ENCODE measurements at places on chromosomes 1 and 21. TPM values are rescaled to one million over a fixed set of nuclear protein-coding genes. Genes with fewer than 3 reads are reported as not detected.

DNA sequence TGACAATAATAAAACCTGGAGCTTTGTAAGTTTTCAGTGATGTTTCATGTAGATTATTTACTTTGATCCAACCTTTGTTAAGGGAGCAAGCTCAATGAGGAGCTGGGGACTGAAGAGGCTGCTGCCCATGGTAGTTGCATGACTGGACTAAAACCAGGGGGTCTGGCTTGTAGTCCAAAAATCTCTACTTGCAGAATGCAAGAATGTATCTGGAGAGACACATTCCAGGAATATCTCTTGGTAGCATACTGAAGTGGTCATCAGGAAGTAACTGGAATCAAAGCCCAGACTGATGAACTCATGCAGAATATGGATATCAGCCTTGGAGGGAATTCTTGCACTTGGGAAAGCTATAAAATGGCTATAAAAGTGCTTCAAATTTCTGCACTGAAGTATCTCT lies 5.8 kb upstream of the KIAA0040 start:
- no peak for DNase-seq

- DNase-seq, result no peak
These were observed 240.5 kb upstream of the SNX7 start for GRCh38 chr1:98421085-98421435.

GRCh38 chr1:52672946-52673345 lies 25.2 kb downstream of the COA7 start:
- DNase-seq, result no peak

ZFP69B gene
- 11.6 TPM for total RNA-seq

OR2L2 gene
- not detected for total RNA-seq
